ENCODE measurements at places on chromosomes 16 and 17.

DNA sequence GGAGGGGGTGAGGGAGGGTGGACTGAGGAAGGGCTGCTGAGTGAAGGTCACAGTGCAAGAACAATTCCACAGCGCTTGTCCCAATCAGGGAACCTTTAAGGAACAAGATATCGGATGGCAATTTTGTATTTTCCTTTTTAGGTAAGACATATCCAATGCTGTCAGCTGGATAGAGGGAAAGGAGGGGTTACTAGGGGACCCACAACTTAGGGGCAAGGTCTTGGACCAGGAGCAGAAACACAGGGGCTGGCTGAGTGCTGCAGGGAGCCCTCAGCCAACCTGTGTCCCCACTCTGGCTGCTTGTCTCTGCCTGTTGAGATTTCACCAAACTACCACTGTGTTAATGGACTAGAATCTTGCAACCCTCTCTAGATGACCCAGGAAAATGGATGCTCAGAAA is 47.6 kb downstream of the AKAP1 start:
- DNase-seq = no peak

DNA sequence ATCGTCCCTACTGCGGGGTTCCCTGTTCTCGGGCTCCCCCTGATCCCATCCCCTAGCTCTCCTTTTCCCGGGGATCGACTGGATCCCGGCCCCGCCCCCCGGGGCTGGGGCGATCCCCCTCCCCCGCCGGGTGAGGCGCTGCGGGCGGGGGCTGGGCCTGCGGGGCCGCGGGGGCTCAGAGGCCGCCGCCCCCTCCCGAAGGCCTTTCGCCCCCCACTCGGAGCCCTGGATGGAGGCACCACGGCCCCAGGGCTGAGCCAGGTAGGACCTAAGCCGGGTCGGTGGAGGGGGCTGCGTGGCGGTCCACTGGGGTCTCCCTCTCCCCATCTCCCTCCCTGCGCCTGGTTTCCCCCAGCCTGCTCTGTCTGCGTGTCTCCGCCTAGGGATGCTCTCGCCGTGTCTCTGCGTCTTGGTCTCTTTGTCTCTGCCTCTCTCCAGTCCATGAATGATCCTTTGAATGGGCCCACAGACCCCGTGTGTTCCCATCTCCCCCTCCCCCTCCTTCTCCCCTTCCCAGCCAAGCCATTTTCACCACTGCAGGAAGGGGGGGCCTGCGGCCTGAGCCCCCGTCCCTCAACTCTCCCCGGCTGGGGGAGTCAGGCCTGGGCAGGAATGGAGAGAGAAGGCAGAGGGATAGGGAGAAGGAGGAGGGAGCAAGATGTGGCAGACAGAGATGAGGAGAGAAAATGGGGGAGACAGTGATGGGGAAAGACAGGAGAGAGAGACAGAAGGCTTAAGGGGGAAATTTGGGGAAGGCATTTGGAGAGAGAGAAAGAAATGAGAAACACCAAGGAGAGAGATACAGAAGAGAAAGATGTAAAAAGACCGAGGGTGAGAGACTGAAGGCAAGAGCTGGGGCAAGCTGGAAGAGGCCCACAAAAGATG is 1.7 kb upstream of the TMEM256 start:
- DNase-seq = no peak

DNA sequence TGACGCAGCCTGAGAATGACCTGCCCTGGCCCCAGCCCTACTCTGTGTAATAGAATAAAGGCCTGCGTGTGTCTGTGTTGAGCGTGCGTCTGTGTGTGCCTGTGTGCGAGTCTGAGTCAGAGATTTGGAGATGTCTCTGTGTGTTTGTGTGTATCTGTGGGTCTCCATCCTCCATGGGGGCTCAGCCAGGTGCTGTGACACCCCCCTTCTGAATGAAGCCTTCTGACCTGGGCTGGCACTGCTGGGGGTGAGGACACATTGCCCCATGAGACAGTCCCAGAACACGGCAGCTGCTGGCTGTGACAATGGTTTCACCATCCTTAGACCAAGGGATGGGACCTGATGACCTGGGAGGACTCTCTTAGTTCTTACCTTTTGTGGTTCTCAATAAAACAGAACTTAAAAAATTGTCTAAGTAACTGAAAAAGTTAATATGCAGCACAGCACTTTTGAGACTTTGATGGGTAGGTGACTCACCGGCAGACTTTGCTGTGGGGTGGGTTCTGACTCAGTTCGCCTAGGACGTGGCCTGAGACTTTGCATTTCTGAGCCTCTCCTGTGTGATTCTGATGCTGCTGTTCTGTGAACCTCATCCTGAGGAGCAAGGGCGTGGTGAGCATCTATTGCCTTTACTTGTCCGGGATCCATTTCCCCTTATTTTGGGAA is 5.7 kb downstream of the LAT start:
- DNase-seq = no peak

DNA sequence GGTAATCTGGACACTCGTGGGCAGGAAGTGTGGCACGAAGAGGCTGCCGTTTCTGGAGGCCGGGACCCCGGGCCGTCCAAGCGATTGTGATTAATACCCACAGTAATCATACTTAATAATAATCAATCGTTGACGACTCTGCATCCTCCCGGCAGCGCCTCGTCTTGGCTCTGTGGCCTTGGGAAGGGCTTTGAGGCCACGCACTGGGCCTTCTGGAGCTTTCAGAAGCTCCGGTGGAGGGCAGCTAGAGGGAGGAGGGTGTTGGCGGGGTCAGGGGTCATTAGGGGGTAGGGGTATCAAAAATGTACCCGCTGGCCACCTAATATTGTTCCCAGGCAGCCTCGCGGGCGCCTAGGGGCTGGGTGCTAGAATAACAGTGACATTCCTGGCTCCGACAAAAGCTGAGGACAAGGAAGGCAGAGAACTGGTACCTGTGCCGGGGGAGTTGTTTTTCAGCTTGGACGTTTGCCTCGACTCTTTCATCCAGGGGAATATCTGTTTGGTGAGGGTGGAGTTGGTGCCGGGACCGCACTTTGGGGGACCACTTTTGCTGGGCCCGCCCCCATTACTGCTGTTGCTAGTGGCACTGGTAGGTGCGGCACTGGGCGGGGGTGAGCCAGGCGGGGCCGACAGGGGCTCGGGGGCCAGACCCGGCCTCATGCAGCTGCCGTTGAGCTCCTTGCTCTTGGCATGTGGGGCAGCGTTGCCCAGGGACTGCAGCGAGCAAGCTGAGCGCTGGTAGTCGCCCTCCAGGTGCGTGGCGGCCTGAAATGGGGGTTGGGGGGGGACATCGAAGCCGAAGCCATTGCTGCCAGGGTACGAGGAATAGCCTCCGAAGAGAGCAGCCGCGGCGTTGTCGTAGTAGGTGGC is 6.9 kb upstream of the HOXB2 start:
- no peak for DNase-seq

GRCh38 chr16:46746821-46747776 is 1.0 kb downstream of the MYLK3 start:
- no peak for DNase-seq

DNA sequence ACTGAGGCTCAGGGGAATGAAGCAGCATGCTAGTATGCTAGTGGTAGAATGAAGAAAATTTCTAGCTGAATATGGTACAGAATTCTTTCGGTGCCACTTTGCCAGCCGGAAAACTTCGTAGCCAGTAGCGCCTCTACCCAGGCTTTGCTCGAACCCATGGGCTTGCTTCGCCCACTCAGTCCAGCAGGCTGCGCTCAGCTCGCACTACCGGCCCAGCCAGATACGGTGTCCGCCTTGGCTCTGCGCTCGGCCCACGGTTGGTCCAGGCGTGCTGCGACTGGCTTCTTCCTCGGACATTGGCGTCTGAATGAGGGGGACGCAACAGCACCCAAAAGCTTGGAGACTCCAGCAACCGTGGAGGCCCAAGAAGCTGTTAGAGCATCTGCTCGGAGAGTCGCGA is 372.5 kb upstream of the CDH8 start:
- DNase-seq = no peak

- no peak for DNase-seq
These were observed 16.4 kb upstream of the TMED6 start for GRCh38 chr16:69367980-69368379.

GRCh38 chr16:48612611-48613010 is 2.6 kb upstream of the N4BP1 start:
- no peak for DNase-seq

GRCh38 chr17:78238823-78239488 is 7.5 kb downstream of the TMEM235 start:
- no peak for DNase-seq

DNA sequence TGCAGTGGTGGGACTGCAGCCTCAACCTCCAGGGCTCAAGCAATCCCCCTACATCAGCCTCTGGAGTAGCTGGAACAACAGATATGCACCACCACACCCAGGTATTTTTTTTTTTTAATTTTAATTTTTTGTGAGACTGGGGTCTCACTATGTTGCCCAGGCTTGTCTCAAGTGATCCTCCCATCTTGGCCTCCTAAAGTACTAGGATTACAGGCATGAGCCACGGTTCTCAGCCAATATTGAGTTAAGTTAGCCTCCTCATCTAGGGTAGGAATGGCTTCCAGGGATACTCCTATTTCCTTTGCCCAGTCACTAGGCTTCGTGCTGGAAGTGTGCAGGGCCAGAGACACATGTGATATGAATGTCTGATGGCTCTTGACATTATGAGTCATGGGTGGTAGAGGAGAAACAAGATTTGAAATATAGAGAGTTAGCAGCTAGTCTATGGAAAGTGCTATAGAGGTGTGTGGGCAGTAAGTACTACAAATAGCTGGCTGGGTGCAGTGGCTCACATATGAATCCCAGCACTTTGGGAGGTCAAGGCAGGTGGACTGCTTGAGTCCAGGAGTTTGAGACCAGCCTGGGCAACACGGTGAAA is 8.0 kb upstream of the HES7 start:
- DNase-seq = no peak

- DNase-seq = peak; percentile 9
These were observed 4.2 kb downstream of the DUSP3 start for GRCh38 chr17:43774304-43775250.

GRCh38 chr16:2481676-2482075 is 6.7 kb downstream of the TBC1D24 start:
- no peak for DNase-seq

DNA sequence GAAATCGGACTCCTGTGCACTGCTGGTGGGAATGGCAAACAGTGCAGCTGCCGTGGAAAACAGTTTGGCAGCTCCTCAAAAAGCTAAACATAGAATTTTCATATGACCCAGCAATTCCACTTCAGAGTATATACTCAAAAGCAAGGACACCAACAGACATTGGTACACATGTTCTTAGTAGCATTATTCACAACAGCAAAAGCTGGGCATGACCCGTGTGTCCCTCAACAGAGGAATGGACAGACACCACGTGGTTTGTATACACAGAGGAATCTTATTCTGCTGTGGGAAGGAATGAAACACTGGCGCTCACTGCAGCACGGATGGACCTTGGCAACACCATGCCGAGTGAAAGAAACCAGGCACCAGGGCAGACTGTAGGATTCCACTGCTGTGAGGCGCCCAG is 16.0 kb downstream of the NPTX1 start:
- peak; percentile 54 for DNase-seq

DNA sequence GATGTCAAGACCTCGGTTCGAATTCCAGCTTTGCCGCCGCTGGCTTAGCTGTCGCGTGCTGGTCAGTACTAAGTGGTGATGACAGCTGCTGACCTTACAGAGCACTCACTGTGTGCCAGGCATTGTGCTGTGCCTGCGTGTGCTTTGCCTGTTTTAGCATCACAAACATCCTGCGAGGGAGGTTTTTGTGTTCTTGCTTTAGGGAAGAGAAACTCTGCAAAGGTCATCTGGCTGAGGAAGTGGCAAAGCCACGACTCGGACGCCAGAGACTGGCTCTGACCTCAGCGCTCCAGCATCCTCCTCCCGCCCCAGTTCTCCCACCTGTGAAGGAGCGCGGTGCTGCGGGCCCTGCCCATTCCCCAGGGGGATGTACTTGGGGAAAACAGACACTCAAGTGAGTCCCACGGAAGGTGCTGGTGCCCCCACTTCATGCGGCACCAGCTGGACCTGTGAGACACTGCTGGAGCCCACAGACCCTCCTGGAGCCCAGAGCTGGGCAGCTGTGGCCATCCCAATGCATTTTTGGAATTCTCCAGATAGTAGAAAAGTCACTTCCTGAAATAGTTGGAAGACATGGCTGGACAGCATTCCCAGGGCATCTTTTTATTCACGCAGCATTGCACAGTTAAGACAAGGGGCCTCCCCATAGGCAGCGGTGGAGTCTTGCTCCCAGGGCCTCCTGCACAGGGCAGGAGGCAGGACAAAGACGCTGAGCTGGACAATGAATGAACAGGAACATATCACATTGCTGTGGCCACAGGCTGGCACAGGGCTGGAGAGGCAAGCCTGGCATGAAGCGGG is 20.0 kb upstream of the HERPUD1 start:
- peak; percentile 48 for DNase-seq

GRCh38 chr17:79659376-79659775 is 48.5 kb upstream of the RBFOX3 start:
- DNase-seq = peak; percentile 7

DNA sequence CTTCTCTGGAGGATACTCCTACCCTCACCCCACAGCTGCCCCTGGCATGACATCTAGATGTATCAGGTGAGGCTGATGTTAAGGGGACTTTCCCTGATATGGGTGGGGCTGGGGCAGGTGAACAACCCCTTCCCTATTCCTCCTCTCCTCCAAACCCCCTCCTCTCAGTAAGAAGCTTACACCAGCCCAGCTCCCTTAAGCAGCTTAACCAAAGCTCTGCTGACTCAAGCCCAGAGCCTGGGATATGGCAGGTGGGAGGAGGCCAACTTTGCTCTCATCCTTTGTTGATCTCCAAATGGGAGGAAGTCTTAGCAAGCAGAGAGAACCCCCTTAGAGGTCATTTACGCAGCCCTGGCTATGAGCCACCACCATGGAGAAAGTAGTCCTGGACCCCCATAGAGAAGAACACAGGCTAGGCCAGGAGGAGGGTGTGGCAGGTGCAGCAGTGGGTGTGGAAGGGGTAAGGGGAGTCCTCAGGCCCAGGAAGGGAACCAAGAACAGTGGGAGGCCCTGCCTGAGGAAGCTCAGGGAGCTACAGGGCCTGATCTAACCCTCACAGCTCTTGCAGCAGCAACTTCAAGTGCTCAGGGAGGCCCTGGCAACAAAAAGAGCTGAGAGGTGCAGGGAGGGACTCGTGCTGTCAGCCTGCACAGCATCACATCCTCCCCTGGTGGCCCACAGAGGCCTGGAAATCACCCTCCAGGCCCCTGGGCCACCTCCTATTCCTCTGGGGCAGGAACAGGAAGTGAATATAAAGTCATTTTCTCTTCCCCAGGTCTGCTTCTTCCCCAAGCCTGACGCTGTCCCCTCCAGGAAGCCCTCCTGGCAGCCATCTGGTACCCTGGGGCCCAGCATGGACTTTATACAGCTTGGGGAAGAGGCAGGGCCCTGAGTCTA is 2.9 kb downstream of the UNC119 start:
- DNase-seq = no peak

GRCh38 chr16:27698266-27698665 is 148.3 kb downstream of the KATNIP start:
- DNase-seq = no peak

DNA sequence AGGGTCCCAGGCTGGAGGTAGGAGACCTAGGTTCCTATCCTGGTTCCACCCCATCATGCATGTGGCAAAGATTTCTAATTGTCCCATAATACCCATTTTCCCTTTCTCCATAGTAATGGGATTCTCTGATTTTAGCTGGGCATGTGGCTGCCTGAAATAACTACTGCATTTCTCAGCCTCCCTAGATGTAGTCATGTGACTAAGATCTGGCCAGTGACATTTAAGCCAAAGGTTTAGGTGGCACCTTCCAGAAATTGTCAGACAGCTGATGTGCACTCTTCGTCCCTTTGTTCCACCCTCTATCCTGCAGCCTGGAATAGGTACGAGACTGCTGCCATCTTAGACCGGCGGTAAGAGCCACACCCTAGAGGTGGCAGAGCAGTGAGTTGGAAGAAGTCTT is 8.2 kb downstream of the NXPH3 start:
- DNase-seq = no peak

GRCh38 chr16:55297062-55297909 is 26.7 kb upstream of the IRX6 start:
- no peak for DNase-seq

- DNase-seq = no peak
These were observed 37.9 kb upstream of the CHMP6 start for GRCh38 chr17:80953471-80954315.
